ENCODE measurements at places on chromosomes 12 and 14. TPM values are rescaled to one million over a fixed set of nuclear protein-coding genes. Genes with fewer than 3 reads are reported as not detected.

DNA sequence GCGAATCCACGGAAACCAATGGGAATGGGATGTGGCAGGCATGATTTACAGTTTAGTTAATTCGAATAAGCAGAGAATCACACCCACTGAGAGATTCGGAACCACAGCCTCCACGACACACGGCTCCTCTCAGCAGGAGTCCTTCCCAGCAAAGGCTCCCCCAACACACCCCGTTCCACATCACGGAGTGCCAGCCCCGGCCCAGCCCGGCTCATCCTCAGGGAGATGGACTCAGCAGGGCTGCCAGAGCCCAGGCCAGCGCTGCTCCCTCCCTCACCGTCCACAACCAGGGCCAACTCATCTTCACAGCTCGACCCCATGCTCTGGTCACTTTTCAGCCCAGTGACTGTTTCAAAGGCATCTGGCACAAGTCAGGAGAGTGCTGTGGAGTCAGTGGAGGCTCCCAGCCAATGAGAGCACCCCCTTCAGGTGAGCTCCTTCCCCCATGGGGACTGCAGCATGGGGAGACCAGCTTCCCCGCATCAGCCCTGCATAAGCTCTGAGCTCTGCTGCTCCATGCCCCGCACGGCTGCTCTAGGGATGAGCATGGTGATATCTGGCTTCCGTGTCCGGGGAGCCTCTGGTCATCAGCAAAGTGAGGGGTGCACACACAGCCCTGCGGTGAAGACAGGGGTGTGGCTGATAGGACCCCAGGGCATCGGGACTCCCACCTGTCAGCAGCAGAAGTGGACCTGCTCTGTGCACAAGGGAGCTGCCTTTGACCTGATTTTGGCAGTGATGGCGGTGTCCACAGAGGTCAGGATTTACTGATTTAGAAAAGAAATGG, 238.8 kb upstream of the SFSWAP start:
- DNase-seq, result no peak

- no peak for DNase-seq
Measured at GRCh38 chr12:102781117-102781516, 135.9 kb downstream of the PAH start.

GRCh38 chr12:66531766-66532165, 147.1 kb downstream of the GRIP1 start:
- DNase-seq, result no peak

- no peak for DNase-seq
Measured at GRCh38 chr14:99907761-99908652, 114.8 kb downstream of the EML1 start.

- DNase-seq, result no peak
Measured at GRCh38 chr12:68236421-68237059, 10.9 kb upstream of the IL26 start.

GRCh38 chr12:12979731-12980259, 20.3 kb downstream of the HEBP1 start:
- DNase-seq, result no peak

GRCh38 chr12:120067084-120067869, 49.3 kb downstream of the RAB35 start:
- no peak for DNase-seq

- DNase-seq, result no peak
Measured at GRCh38 chr12:116876151-116876869, 4.9 kb downstream of the HRK start.

The SERPINA9 gene
- not detected for total RNA-seq

The REC8 gene
- total RNA-seq, result 380 TPM

The MGP gene
- total RNA-seq, result not detected

The PCED1B gene
- 1.1 TPM for total RNA-seq

The GPR68 gene
- 0.87 TPM for total RNA-seq

All from progenitor cell of endocrine pancreas (in vitro differentiated cells).